ENCODE measurements at places on chromosomes 7 and 10.

DNA sequence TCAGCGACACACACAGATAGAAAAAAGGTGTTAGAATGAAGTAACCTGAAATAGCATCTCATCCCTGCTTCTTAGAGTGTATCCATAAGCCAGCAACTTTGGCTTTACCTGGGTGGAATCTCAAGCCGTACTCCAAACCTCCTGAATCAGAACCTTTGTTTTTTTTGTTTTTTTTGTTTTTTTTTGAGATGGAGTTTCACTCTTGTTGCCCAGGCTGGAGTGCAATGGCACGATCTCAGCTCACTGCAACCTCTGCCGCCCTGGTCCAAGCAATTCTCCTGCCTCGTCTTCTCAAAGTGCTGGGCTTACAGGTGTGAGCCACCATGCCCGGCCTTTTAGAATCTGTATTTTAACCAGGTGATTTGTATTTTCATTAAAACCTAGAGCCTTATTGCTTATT lies 9.0 kb downstream of the NRBF2 start:
- DNase-seq: no peak

DNA sequence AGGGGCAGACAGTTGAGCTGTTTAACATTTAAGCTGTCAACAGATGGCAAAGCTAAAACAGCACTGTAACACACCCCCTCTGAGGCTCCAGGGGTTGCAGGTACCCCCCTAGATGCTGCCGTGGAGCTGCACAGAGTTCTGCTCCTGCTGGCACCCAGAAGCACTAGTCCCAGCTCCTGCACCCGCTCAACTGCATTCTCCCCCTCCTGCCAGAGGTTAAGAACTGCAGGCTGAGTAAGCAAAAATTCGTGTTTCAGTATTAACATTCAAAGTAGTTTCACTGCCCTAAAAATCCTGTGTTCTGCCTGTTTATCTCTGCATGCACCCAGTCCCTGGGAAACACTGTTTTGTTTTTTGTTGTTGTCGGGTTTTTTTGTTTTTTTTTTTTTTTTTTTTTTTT lies 790.8 kb upstream of the KCND2 start:
- DNase-seq: no peak

DNA sequence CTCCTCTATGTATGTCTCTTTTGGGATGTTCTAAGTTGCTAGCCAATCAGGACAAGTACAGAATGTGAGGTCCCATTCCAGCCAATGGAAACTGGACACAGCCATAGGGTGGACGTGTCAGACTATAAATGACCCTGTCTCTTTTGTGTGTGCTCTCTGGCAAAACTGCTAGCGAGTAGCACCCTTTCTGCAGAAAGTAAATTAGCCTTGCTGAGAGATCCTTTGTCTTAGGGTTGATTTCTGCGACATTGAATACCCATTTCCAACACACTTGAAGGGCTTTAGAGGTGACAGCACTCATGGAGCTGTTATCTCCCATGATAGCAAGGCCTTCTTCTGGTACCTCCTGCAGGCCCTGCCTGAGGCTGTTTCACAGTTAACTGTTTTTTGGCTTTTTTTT lies 107.5 kb downstream of the CCNY start:
- no peak for DNase-seq

- DNase-seq: no peak
Measured at GRCh38 chr10:110775020-110775375, 96.7 kb upstream of the PDCD4 start.

DNA sequence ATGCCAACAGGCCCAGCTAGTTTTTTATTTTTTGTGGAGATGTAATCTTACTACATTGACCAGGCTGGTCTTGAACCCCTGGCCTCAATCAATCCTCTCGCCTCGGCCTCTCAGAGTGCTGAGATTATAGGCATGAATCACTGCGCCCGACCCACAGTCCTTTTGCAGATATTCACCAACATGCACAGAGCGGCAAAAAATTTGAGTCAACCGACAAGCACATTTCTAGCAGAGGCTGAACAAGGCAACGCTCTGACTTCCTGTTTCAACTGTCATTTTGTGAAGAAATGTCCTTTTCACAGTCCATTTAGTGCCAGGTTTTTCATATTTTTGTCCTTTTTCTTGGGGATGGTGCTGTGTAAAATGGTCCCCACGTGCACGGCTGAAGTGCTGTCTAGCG lies 71.1 kb upstream of the KAT6B start:
- DNase-seq: no peak

Data from GOT3 (cell line).